CD8-positive, alpha-beta T cell (primary cell): ENCODE measurements at places on chromosomes 1 and 21.
A peak's percentile ranks its signal among the peaks of the same experiment; 100 is the strongest.

- peak; percentile 54 for DNase-seq
Observed at GRCh38 chr1:182601416-182601786, 2.8 kb downstream of the RGS16 start.

- DNase-seq = no peak
Observed at GRCh38 chr21:23131177-23131576, 2133.0 kb downstream of the NCAM2 start.

DNA sequence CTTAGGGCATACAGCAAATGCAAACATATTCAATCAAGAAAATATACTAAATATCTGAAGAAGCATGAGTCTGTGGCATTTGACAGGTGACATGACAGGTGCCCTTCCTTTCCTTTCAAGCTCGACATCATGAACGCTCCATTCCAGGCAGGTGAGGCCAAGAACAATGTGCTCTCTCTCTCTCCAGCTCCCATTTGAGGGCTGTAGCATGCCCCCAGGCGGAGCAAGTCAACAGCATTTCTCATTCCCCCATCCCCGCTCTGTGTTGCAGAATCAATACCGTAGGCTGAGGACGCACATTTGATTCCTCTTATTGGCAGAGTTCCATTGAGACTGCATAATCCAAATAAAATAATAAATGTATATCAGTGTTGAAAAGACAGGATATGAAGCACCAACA is 24.6 kb upstream of the PLPPR4 start:
- DNase-seq = no peak

DNA sequence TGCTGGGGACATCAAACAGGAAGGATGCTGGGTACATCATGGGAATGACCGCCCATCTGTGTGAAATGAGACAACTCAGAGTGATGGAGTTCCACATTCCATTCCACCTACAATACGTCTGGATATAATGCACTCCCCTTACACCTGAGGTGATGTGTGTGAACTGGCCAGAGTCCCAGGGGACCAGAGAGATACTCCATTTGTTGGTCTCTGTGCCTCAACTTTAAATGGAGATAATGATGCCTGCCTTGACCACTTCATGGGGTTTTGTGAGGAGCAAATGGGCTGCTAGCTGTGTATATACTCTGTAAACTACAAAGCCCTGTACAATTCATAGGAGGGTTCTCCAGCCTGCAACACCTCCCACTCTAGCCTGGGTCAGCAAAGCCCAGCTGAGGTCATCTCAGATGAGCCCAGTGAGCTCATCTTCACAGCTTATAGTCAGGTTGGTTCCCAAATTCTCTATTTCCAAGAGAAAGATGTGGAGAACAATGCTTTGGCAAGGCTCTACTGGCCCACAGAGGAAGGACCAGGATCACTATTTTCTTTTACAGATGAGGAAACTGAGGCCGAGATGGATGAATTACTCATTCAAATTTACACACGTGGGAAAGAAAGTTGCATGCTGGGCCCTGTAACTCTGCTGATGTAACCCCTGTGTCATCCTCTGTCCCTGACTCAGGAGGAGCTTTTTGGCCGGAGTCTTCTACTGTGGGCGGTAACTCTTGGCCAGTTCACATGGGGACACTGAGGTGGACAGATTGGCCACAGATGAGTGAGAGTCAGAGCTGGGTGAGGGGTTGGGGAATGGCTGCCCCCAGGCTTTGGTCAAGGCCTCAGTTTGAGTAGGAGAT is 105.6 kb upstream of the GCLM start:
- DNase-seq = no peak

- DNase-seq = no peak
Observed at GRCh38 chr1:208919371-208919770, 664.1 kb upstream of the CAMK1G start.
